ENCODE measurements at places on chromosomes 12 and 14.

DNA sequence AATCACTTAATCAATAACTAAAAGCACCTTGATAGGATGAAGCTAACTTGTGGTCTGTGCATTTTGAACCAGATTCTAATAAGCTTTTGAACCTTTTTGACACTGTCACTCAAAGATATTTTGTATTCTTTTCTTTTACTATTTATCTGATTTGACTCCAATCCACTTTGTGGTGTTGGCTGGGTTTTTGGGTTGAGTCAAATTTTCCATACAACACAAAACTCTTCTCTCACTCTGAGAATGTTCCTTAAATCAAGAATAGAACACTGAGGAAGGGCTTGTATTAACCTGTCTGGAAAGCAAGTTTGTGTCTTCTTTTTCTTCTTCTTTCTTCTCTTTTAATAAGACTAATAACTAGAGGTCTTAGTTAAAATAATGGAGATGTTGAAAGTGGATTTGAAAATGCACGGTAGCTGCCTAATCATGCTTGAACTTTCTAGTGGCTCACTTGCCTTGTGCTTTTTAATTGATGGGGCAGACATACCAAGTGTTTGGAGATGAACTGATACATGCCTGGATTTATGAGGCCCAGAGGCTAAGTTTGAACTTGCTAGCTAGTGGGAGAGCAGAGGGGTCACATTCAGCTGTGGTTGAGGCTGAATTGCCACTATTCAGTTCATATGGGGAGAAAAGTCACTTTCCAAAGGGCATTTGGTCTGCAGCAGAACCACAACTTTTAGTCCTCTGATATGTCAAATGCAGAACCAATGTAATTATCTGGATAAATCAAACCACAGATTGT lies 93.5 kb upstream of the PTHLH start:
- H3K27ac ChIP-seq, result no peak overlapping the region
- H3K27me3 ChIP-seq, result no peaks in the 10 kb centered on the region
- DNase-seq, result no peak
- no peaks in the 10 kb centered on the region for H3K36me3 ChIP-seq
- peaks cover 11% of the 10 kb centered on the region for H3K4me1 ChIP-seq

GRCh38 chr12:123268850-123269249 lies 2.8 kb downstream of the CDK2AP1 start:
- peaks cover 56% of the 10 kb centered on the region for H3K4me1 ChIP-seq
- DNase-seq, result no peak
- H3K36me3 ChIP-seq, result peaks cover 26% of the 10 kb centered on the region
- H3K4me3 ChIP-seq, result peak overlapping the region; percentile 91
- H3K27ac ChIP-seq, result peak overlapping the region; percentile 75
- H3K27me3 ChIP-seq, result peaks cover 4% of the 10 kb centered on the region

DNA sequence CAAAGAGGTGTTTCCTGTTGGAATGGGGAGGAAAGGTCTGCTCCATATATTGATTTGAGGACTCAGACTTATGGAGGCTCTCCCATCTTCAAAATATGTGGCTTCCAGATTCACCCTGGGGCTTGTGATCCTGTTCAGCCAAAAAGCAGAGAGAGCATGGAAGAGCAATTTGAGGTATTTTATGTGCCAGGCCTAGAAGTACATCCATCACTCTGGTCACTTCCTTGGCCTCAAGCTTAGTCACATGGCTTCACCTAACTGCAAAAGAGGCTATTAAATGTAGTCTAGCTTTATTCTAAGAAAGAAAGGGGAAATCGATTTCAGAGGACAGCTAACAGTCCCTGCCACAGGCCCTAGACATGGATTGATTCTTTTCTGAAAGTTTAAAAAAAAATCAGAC lies 86.2 kb downstream of the C12orf50 start:
- no peak overlapping the region for H3K4me3 ChIP-seq
- no peak overlapping the region for H3K27ac ChIP-seq
- no peaks in the 10 kb centered on the region for H3K36me3 ChIP-seq
- peaks cover 6% of the 10 kb centered on the region for H3K4me1 ChIP-seq

- H3K4me3 ChIP-seq, result no peak overlapping the region
- H3K27ac ChIP-seq, result no peak overlapping the region
- peaks cover 3% of the 10 kb centered on the region for H3K27me3 ChIP-seq
- no peaks in the 10 kb centered on the region for H3K36me3 ChIP-seq
- H3K4me1 ChIP-seq, result no peaks in the 10 kb centered on the region
These were observed 198.1 kb downstream of the SEC23A start for GRCh38 chr14:38904959-38905358.

DNA sequence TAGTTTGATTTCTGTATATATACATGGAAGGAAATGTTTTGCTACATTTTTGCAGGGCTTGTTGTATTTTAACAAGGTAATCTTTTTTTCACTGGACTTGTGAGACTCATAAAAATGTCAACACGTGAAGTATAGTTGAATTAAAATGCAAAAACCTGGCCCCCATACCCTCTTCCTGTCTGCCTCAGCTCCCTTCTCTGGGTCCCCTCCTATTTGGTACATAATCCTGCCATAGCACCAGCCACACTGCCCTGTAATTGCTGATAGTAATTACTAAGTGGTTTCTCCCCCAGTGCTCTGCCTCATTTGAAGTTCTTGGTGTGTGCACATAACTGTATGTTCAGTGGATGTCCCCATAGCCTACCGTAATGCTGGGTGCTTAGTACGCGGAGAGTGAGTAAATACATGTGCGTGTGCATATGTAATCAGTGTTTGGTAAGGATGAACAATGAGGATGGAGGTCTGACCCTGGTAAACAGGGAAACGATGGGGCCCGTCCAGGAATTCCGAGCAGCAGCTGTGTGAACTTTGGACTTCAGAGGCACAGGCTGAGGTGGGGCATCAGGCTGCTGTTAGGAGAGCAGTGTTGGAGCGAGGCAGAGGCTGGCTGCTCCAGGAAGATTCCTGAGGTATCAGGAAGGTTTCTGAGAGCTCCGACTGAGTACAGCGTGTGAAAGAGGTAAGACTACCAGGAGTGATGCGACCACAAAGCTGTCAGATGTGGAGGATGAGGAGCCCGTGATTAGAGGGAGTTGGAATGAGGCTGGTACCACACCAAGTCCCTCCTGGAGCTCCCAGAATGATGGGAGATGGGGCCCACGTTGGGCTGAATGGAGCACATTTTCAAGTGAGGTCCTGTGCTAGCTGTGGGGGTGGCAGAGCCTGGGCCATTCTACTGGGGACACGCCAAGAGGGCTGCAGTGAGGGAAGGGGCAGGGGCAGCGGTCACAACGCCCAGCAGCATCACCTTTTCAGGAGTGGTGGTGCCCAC lies 106.8 kb downstream of the PELI2 start:
- no peak overlapping the region for H3K4me3 ChIP-seq
- peaks cover 18% of the 10 kb centered on the region for H3K4me1 ChIP-seq
- peak overlapping the region; percentile 3 for H3K27ac ChIP-seq
- H3K27me3 ChIP-seq, result no peaks in the 10 kb centered on the region

DNA sequence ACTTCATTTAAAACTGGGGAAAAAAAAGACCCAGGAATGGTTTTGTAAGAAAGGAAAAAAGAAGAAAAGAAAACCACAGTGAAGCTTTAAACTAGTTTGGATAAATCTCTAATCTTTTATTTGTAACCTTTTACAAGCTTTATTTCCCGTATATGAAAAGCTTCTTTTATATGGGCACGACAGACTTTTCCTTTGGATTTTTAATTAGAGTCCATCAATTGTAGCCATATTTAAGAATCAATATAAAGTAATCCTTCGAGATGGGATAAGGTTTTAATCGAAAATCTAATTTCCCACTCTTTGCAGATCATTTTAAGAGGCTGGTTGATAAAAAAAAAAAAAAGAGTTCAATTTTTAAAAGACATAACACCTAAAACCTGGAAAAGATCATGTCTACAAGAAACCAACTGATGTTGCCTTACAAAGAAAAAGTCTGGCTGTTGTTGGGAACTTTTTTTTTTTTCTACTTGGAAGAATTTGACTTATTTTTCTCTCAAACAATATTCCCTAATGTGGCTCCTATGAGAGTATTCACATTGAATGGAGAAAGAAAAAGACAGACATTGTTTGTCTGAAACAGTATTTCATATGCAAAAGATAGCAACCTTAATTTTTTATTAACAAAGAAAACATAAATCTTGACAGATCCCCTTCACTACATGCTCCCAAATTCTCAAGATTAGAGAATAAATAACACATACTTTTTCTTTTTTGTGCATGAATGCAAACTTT lies 4.9 kb upstream of the OTX2 start:
- H3K27me3 ChIP-seq, result peaks cover 100% of the 10 kb centered on the region
- no peak overlapping the region for H3K4me3 ChIP-seq
- H3K27ac ChIP-seq, result no peak overlapping the region
- no peak for DNase-seq
- H3K36me3 ChIP-seq, result no peaks in the 10 kb centered on the region

GRCh38 chr12:100826323-100826722 lies 31.7 kb downstream of the ANO4 start:
- H3K36me3 ChIP-seq, result no peaks in the 10 kb centered on the region
- H3K4me3 ChIP-seq, result no peak overlapping the region
- H3K27ac ChIP-seq, result no peak overlapping the region
- DNase-seq, result peak; percentile 83
- H3K27me3 ChIP-seq, result peaks cover 3% of the 10 kb centered on the region
- H3K4me1 ChIP-seq, result no peaks in the 10 kb centered on the region

- H3K27me3 ChIP-seq, result peaks cover 54% of the 10 kb centered on the region
- no peak overlapping the region for H3K4me3 ChIP-seq
- no peak overlapping the region for H3K27ac ChIP-seq
- DNase-seq, result no peak
These were observed 98.1 kb upstream of the NCOR2 start for GRCh38 chr12:124665511-124665910.

DNA sequence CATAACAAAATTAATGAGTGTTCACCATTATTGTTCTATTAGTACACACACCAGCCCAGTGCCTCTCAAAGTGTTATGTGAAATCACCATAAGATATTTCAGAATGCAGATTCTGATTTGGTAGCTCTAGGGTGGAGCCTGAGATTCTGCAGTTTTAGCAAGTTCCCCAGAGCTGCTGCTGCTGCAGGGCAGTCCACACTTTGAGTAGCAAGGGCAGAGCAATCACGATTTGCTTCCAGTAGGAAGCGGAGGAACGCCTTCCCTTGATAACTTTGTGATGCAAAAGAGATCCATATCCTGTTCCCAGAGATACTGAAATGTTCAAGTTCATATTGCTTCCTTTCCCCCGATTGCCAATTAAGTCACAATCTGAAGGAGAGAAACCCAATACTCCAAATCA lies 57.9 kb downstream of the SLC17A8 start:
- no peak for DNase-seq
- no peak overlapping the region for H3K4me3 ChIP-seq
- peaks cover 6% of the 10 kb centered on the region for H3K27me3 ChIP-seq
- H3K27ac ChIP-seq, result no peak overlapping the region
- no peaks in the 10 kb centered on the region for H3K4me1 ChIP-seq

- no peak overlapping the region for H3K27ac ChIP-seq
- peaks cover 11% of the 10 kb centered on the region for H3K27me3 ChIP-seq
- DNase-seq, result no peak
- H3K4me1 ChIP-seq, result peaks cover 19% of the 10 kb centered on the region
- H3K36me3 ChIP-seq, result no peaks in the 10 kb centered on the region
- H3K4me3 ChIP-seq, result no peak overlapping the region
These were observed 20.9 kb downstream of the SYNE3 start for GRCh38 chr14:95495538-95496025.

Data from nephron progenitor cell (in vitro differentiated cells).